NCI-H187 (cell line): ENCODE measurements at places on chromosomes 3 and 15.

GRCh38 chr3:158050461-158050860 is 55.8 kb downstream of the SHOX2 start:
- DNase-seq, result no peak

- no peak for DNase-seq
These were observed 3.1 kb downstream of the PAQR9 start for GRCh38 chr3:142960322-142960850.

DNA sequence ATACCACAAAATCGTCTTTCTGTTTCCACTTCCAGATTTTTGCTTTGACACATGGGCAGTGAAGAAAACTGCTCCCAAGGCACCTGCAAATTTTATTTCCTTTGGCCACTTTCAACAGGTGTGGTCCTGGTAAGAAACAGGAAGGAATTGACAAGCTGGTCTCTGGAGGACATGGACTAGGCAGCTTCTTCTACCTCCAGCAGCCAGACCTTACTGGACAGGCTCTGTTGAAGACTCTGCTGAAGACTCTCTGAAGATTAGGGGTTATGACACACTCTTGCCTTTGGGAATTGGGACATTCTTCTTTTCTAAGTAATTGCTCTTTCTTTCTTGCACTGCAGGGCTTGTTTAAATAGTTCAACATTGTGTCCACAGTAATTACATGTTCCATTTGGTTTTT is 147.7 kb upstream of the DCBLD2 start:
- DNase-seq, result no peak

GRCh38 chr15:85689729-85690128 is 105.0 kb downstream of the KLHL25 start:
- DNase-seq, result no peak

DNA sequence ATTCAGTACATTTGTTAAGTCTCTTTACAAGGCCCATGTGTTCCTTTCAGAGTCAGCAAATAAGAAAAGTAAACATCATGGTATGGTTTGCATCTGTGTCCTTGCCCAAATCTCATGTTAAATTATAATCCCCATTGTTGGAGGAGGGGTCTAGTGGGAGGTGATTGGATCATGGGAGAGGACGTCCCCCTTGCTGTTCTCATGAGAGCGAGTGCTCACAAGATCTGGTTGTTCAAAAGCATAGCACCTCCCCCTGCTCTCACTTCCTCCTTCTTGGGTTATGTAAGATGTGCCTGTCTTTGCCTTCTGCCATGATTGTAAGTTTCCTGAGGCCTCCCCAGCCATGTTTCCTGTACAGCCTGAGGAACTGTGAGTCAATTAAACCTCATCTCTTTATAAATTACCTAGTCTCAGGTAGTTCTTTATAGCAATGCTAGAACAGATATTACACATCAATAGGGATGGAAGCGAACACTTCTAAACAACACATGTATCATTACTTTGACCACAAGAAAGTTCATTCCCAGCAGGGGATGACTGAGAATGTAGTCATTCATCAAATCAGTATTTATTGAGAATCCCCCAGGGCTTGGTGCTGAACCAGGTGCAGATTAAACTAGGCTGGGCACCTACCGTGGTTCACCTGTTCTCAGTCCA is 4.1 kb downstream of the EFCAB12 start:
- no peak for DNase-seq

DNA sequence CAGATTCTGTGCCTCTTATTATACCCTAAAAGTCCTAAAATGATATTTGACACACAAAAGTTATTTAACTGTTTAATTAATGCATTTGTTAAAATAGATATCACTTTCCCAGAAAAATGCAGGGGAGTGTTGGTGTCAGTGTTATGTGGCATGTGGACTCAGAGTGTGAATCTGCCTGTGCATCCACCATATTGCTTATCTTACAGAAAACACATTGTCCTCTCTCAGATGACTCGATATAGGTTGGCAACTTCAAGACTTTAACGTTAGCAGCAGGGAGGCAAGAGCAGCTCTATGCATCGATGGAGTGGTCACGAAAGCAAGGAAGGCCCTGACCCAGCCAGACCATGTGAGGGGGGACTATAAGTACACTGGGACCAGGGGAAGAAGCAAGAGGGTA is 165.4 kb upstream of the DCBLD2 start:
- DNase-seq, result no peak

DNA sequence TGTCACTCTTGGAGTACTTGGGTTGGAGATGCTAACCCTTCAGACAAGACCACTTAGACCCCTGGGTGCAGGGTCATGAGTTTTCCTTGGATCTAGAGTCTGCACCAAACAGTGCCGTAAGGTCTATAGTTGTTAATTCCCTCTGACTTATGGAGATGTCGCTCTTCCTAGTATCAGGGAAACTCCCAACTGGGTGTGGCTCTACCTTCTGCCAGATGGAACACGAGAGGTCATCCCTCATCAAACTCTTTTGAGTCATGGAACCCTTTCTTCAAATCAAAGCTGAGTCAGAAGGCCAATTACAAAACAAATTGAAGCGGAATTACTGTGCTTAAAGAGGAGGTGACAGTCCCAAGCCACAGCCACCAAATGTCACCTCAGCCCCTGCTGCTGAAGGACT is 514.9 kb upstream of the PROK2 start:
- DNase-seq, result no peak
